Stimulated activated naive CD8-positive, alpha-beta T cell treated with anti-CD3 and anti-CD28 coated beads, Interleukin-15, amount 100 ng/mL, for 72 hours (primary cell): ENCODE measurements at places on chromosomes 3 and 15.

DNA sequence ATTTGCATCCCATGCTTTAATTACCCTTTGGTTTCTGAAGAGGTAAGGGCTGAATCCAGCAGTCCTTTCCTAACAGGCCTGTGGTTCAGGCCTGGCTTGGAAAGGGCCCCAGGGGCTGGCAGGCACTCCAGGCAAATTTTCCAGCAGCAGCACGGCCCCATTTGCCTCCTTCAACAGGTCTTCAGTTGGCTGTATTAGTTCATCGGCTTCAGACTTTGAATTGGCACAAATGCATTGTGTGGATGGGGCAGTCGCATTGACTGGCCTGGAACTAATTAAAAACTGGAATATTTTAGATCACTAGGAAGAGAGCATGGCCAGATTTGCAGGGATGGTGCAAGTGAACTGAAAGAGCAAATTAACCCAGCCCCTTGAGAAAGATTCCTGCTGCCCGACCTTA is 207.8 kb upstream of the MCTP2 start:
- no peak for DNase-seq

DNA sequence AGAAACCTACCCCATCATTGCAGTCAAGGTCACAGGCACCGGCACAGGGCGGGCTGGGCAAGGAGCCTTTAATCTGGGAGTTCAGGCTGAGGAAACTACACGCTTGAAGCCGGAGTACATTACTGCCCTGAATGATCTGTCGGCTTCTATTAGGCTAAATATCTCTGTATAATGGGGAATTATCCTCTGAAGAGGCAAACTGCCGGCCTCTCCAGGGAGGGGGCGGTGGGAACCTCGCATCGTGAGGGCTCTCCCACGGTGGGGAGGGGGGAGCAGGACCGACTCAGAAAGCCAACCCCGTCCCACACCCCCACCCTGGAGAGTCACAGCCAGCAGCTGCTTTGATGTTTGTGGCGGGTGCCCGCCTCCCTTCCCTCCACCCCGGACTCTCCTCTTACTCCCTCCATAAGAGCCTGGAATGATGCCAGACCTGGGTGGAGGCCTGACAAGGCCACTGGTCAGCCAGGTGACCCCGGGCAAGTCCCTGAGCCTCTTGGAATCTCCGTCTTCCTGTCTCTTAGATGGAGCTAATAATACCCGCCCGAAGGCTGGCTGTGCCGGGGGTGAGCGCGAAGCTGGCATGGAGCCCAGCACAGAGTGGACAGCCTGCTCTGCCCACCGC is 63.4 kb upstream of the LINGO1 start:
- no peak for DNase-seq

GRCh38 chr3:137219801-137220445 is 262.1 kb downstream of the IL20RB start:
- no peak for DNase-seq

- DNase-seq = no peak
These were observed 65.8 kb upstream of the LINGO1 start for GRCh38 chr15:77698481-77698880.

DNA sequence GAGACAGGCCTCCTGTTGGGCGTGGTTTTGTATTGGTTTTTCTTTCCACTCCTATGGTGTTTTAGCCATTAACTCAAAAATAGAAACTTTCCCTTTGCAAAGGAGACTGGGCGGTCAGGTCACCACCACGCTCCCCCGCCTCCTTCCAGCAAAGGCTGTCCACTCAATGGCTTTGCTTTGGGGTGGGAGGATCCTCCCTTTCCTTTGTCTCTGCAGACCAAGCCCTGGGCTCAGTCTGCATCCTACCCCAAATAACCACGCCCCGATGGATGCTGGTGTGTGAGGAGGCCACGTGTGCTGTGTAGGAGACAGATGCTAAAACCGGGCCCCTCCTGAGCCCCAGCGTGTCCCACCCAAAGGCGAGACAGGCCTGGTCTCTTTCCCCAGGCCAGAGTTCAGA is 68.5 kb downstream of the GRIP2 start:
- no peak for DNase-seq

GRCh38 chr3:44000586-44000985 is 241.1 kb upstream of the TOPAZ1 start:
- no peak for DNase-seq

GRCh38 chr3:154050766-154051165 is 70.4 kb upstream of the ARHGEF26 start:
- no peak for DNase-seq
